Dermis microvascular lymphatic vessel endothelial cell (primary cell): ENCODE measurements at places on chromosomes 7 and 10. TPM values are rescaled to one million over a fixed set of nuclear protein-coding genes. Genes with fewer than 3 reads are reported as not detected.

The ZFYVE27 gene
- total RNA-seq, result 10.0 and 17.6 TPM in 2 replicates

The UPK3BL2 gene
- total RNA-seq, result 0.90 and 2.3 TPM in 2 replicates

The VTI1A gene
- total RNA-seq, result 13.6 and 16.8 TPM in 2 replicates

The CPA2 gene
- total RNA-seq, result not detected in 2 replicates

The PRXL2A gene
- 101 and 174 TPM in 2 replicates for total RNA-seq

The CADPS2 gene
- total RNA-seq, result 49.0 and 49.2 TPM in 2 replicates

- DNase-seq, result no peak
Observed at GRCh38 chr10:4643471-4643870, 182.5 kb upstream of the AKR1E2 start.

- DNase-seq, result no peak
Observed at GRCh38 chr7:27973625-27974024, 207.0 kb downstream of the JAZF1 start.

- DNase-seq, result no peak
Observed at GRCh38 chr7:36090976-36091873, 61.8 kb upstream of the EEPD1 start.

- peak; percentile 30 for DNase-seq
Observed at GRCh38 chr7:48084727-48085432, 4.2 kb upstream of the UPP1 start.

DNA sequence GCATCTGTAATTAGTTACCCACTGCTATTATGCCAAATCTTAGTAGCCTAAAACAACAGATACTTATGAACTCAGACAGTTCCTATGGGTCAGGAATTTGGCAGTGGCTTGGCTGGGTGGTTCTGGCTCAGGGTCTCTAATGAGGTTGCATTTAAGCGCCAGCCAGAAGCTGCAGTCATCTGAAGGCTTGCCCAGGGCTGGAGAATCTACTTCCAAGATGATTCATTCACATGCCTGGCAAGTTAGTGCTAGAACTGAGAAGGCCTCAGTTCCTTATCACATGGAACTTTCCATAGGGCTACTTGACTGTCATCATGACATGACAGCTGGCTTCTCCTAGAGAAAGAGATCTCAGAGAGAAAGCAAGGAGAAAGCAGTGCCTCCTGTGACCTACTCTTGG, 121.3 kb downstream of the AVL9 start:
- DNase-seq, result no peak

GRCh38 chr10:131183546-131184045, 127.9 kb downstream of the TCERG1L start:
- no peak for DNase-seq

DNA sequence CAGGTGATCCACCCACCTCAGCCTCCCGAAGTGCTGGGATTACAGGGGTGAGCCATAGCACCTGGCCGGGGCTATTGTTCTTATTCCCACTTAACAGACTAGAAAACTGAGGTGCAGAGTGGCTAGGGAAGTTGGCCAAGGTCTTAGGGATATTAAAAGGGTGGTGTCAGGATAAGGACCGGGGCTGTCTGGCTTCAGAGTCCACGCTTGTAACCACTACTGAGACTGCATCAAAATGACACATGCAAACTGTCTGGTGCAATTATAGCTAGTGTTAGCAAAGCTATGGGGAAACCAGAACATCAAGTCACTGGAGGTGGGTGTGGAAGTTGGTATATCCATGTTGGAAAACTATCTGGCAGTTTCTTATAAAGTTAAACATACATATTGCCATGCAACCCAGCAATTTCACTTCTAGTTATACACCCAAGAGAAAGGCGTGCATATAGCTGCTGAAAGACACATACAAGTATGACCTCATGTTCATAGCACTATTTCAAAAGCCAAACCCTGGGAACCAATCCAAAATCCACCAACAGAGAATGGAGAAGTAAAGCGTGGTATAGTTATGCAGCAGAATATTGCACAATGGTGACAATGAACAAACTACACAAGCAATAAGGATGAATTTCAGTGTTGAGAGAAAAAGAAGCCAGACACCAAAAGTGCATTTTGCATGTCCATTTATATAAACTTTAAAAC, 33.9 kb upstream of the EEPD1 start:
- DNase-seq, result peak; percentile 58

GRCh38 chr10:76347832-76348231, 916.4 kb downstream of the LRMDA start:
- no peak for DNase-seq

GRCh38 chr7:2409745-2410414, 6.5 kb downstream of the CHST12 start:
- peak; percentile 57 for DNase-seq

DNA sequence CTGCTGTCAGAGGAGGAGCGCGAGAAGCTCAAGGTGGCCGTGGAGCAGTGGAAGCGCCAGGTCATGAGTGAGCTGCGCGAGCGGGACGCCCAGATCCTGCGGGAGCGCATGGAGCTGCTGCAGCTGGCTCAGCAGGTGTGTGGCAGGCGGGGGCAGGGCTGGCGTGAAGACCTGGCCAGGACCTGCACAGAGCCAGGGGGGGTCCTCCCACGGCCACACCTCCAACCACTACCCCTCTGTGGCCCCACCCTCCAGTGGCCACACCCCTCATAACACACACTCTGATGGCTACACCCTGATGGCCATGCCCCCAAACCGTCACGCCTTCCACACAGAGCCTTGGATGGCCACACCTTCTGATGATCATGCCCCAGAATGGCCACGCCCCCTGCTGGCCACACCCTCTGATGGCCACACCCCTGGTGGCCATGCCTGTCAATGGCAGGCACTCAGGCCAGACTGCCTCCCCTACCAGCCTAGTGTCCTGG, 23.4 kb upstream of the DPYSL4 start:
- DNase-seq, result no peak

DNA sequence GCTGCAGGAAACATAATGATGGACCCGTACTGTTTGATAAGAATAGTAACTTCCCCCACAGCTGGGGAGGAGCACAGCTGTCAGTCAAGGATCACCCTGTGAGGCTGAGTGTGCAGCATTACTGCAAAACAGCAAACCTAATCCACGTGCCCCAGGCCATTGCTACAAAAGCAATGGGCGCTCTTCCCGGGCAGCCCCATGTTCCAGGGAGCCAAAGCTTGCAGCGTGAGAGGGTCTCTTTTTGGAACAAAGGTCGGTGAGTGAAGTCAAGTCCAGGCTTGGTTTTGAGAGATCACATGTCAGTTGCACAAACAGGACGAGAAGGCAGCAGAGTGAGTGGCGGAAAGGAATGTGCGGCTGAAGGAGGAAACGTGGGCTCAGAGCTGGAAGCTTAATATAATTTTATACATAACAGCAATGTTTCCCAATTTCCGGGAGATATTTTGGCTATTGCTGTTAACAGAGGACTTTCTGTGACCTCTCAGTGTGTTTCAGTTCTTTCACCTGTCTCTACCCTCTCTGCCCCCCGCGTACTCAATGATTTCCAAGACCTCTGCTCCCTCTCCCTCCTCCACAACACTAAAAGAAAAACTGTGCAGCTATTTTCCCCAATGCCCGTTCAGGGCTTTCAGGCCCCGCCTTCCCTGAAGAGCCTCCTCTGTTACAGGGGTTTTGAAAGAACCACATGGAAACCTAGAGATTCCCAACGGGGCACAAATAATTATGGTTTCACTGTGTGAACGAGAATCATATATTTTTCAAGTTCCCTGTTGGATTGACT, 128.9 kb downstream of the MTPAP start:
- DNase-seq, result peak; percentile 70

- no peak for DNase-seq
Observed at GRCh38 chr7:7920481-7920880, 48.1 kb upstream of the GLCCI1 start.

DNA sequence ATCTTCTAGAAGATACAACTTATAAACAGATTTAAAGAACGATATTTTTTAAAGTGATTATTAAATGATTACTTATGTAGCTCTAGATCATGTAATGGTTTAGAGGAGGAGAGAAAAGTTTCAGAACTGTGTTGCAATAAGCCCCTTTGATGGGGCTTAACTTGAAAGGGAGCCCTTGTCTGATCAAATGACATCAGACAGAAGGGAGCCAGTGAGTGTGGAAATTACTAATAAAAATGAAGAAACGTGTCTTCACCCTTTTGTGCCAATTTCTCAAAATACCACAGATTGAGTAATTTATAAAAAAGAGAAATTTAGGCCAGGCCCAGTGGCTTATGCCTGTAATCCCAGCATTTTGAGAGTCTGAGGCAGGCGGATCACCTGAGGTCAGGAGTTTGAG, 318.2 kb downstream of the EXOC4 start:
- DNase-seq, result no peak

GRCh38 chr10:49518982-49519578, 19.8 kb downstream of the ERCC6 start:
- DNase-seq, result peak; percentile 61
